ENCODE measurements at places on chromosomes 3 and 15.

- DNase-seq, result no peak
Observed at GRCh38 chr3:171865191-171865865, 22.2 kb downstream of the TMEM212 start.

DNA sequence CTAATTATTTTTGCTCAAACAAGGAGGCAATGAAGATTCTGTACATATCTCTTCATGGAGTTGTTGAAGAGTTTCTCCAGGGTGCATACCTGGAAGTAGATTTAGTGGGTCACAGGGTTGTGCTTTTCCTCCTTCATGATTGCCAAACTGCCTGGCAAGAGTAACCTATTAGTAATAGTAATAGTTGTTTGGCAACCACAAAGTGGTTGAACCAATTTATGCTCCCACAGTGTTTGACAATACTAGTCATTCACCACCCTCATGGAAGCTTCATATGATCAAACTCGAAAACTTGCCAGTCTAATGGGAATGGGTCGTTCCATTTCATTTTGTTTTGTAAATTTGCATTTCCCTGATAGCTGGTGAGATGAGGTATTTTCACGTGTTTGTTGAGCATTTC lies 57.8 kb downstream of the TLE3 start:
- no peak for DNase-seq

- no peak for DNase-seq
Observed at GRCh38 chr3:13537909-13538296, 11.0 kb upstream of the FBLN2 start.

- no peak for DNase-seq
Observed at GRCh38 chr3:14839236-14839635, 20.5 kb downstream of the FGD5 start.

DNA sequence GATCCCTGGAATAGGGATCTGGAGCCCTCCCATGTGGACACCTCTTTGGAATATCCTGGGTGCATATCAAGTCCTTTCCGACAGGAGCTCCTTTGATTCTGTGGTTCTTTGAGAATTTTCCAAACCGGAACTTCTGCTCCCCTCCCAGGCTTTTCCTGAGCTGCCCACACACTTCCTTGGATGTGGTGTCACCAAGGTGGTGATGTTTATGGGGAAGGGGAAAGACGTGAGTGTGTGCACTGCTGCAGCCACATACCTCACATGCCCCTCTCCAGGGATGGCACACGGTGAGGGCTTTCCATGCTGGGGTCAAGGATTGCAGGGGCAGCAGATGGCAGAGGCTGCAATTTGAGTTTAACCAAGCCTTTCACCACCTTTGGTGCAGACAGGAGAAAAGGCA lies 27.9 kb upstream of the PSTPIP1 start:
- no peak for DNase-seq

- peak; percentile 47 for DNase-seq
Observed at GRCh38 chr3:107599772-107600145, 77.0 kb downstream of the BBX start.

DNA sequence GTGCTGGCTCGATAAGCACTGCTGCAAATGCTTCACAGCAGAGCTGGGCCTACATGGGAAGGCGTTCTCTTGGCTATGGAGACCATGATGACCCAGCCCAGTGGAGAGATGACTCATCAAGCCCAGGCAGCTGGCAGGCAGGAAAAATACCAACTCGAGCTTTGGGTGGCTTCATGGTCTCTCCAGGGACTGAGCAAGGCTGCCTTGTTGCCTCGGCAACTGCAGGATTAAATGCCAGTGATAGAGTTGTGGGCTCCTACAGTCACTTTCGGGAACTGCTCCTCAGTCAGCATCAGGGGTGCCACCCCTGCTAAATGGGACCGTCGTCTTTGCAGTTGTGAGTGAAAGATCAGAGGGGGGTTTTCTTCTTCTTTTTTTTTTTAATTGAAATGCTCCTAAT lies 54.6 kb upstream of the MYZAP start:
- DNase-seq, result peak; percentile 48

DNA sequence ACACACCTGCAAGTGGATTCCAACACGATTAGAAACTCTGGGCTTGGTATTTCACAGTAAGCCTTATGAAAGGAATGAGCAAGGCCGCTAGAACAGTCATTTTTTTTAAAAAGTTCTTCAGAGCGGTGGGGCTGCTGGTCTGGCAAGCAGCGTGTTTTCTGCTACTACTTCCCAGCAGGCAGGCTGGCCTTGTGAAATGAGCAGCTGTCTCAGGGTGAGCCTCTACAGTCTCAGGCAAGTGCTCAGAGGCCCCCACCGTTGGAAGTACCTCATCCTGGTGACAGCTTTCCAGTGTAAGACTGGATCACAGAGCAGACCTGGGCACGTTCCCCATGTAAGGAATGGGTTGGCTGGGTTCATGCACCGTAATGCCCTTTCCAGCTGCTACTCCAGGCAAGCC lies 119.2 kb downstream of the LRIG1 start:
- DNase-seq, result no peak

- no peak for DNase-seq
Observed at GRCh38 chr3:23442598-23443383, 239.7 kb downstream of the UBE2E2 start.

GRCh38 chr15:58934114-58934447 lies 602 bp upstream of the SLTM start:
- no peak for DNase-seq

- no peak for DNase-seq
Observed at GRCh38 chr3:120708408-120708807, 26.4 kb upstream of the HGD start.

DNA sequence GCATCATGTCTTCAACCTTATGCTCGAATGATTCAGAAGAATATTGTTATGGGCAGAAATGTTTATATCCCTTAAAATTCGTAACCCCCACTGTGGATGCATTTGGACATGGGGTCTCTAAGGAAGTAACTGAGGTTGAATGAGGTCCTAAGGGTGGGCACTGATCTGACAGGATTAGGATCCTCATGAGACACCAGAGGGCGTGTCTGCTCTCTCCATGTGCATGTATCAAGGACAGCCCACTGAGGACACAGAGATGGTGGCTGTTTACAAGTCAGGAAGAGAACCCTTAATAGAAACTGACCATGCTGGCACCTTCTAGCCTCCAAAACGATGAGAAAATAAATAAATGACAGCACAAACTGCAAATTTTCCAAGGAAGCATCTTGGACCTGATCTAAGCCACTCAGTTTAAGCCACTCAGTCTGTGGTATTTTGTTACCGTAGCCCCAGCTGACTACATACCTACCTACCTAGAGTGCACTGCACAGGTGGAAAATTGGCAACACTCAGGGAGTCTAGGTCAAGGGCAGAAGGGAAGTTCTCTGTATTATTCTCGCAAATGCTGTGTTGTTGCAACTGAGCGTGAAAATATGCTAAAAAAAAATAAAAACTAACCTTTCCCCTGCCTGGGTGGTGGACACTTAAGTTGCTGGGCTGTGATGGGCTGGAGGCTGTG lies 126.6 kb downstream of the TJP1 start:
- DNase-seq, result no peak

DNA sequence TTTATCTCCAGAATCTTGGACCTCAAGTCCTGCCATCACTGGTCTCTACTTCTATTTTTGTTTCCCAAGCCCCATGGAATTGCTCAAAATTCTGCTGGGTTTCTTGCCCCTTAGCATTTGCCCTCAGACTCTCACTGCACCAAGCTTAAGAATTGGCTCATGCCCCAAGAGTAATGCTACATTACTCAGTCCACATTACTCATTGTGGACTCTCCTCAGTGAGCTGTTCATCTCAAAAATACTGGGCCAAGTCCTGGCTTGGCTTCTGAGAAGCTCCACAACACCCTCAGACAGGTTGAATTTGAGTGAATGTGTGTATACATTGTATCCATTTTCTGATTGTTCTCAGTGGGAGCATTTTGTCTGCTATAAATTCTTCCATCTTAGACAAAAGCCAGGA lies 364.4 kb upstream of the ARHGEF26 start:
- no peak for DNase-seq

DNA sequence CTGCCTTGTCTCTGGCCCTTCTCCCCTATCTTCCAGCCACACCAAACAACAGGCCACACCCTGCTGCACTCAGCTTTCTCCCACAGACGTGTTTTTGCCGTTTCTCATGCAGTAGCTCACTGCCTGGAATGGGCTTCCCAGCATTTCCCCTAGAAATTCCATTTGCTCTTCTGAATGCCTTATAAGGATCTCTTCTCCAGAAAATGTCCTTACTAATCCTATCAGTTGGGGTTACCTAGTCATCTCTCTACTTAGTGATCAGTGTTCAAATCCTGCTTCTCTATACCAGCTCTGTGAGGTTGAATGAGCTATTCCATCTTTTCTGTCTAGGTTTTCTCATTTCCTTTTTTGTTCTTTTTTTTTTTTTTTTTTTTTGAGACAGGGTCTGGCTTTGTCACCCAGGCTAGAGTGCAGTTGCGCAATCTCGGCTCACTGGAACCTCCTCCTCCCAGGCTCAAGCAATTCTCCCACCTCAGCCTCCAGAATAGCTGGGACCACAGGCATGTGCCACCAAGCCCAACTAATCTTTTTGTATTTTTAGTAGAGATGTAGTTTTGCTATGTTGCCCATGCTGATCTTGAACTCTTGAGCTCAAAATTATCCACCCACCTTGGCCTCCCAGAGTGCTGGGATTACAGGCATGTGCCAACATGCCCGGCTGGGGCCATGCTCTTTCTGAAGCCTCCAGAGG lies 98.2 kb upstream of the CHD2 start:
- DNase-seq, result no peak

- DNase-seq, result no peak
Observed at GRCh38 chr3:54863366-54863765, 64.5 kb downstream of the LRTM1 start.

- no peak for DNase-seq
Observed at GRCh38 chr15:36815786-36816185, 236.4 kb downstream of the CDIN1 start.

DNA sequence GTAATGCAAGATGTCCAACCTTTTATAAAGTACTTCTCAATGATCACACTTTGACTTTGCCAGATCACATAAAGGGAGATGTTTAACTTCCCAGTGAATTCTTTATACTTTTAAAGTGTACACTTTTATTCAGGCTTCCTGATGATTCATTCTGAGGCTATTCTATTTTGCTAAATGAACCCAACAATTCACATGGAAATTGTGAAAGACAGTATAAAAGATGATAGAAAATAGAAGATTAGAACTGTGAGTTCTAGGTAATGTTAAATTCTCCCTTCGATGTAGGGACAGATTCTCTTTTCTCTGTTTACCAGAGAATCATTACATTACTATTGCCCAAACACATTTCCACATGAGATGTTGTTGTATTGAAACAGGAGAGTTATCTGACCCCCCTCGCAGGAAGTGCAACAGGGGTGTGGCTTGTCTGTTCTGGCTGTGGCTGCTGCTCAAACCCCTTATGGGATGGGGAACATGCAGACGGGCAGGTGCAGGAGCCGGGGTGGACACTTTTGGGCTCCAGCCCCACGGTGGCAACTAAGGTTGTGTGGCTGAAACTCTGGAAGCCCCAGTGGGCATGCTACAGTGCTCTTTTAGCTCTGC lies 131.3 kb upstream of the LRTM1 start:
- no peak for DNase-seq

GRCh38 chr15:44194323-44195150 lies 534 bp downstream of the FRMD5 start:
- DNase-seq, result peak; percentile 21

GRCh38 chr15:45378149-45378912 lies at the start of gene GATM:
TSS of gene GATM (minus strand) at chr15:45378544. CDS start at chr15:45378453, 91 bp downstream.
- no peak for DNase-seq

- DNase-seq, result no peak
Observed at GRCh38 chr3:37096288-37096687, 78.1 kb downstream of the LRRFIP2 start.

DNA sequence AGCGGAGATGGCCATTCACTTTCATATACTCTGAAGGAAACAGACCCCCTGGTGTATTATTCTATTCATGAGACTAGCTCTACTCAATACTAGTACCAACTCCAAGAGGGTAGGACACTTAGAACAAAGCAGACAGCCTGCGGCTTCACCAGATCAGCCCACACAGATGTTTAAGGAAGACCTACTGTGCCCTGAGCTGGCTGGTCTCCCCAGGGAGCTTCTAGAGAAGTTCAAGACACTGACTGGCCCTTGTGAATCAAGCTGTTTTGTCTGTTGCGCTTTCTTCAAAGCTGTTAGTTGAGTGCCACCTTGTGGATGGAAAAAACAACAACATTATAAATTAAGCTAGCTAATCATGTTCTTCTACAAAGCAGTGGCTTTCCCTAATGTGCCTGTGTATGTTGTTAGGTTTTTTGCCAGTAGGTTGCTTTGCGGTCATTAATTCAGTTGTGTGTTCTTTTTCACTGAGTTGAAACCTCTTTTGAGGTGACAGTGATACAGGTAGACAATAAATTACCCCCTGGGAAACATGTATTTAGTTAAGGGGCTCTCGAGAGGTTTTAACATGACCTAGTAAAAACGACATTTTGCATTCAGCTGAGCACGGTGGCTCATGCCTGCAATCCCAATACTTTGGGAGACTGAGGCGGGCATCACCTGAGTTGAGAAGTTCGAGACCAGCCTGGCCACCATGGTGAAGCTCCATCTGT lies 64.2 kb upstream of the MYZAP start:
- peak; percentile 92 for DNase-seq
